Adipocyte (in vitro differentiated cells): ENCODE measurements at places on chromosomes 7 and 10.

DNA sequence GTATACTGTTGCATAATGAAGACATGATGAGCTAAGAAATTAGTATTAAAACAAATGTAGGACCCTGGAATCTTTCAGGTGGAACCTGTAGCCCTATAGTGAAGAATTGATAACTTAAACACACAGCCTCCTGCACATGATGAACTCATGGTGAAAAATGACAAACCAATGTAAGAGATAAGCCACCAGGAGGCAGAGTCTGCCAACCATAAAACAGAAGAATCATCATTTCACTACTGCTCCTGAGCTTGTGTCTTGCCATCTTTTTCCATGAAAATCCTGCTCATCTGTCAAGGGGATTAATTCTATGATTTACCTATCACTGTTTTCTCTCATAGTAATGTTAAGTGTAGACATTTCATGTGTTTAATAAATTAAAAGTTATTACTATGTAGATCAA is 363.9 kb downstream of the MALRD1 start:
- peak; percentile 60 for DNase-seq

DNA sequence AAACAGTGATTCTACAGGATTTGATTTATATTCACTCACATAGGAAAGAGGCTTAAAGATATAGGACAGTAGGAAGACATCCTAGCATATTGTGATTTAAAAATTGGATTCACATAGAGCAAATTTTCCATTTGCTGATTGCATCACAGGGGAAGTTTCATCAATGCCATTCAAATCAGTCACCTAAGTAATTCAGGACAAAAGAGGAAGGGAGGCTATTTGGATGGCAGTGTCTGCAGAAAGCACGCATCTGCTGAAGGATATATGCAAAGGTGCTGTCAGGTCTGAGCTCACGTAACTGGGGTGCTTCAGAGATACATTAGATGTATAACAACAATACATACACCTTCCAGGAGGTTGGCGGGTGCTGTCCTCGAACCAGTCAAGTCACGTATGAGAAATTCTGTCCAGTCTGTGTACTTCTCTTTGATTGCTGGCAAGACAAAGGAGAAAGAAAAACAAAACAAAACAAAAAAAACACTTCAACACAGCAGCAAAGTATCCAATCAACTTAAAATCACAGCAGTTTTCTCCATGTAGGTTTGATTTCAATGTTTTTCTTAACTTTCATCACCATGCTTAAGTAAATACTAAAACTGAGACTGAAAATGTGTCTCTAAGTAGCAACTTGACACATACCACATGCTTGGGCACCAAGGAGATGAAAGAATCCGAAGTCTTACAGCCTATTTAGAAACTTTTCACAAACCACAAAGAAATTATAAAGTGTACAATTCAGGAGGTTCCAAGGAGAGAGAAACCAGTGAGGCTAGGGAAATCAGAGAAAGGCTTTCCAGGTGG is 125.1 kb downstream of the SFMBT2 start:
- no peak for DNase-seq

DNA sequence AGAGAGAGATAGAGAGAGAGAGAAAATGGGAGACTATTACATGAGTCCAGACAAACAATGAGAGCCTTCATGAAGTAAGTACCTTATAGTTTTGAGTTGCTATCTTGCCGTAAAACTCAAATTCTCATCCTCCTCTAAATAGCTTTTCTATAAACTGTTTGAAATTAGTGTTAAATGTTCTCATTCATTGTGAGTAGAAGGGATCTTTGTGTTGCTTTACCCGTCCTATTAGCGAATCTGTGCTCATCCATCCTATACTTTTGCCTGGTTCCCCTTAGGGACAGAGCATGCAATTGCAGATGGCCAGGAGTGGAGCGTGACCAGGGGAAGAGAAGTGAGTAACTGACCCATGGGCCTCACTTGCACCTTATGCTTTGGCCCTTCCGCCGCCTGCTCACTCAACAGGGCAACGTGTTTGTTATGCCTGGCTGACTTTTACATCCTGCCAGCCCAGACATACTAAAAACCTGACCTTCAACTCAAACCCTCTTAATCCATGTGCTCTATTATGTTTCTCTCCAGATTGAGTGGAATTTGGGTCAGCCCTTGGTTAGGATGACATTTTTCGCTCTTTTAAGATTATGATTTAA is 244.2 kb upstream of the YAE1 start:
- no peak for DNase-seq

- DNase-seq: no peak
These were observed 423.0 kb downstream of the NEBL start for GRCh38 chr10:20474064-20474463.
